ENCODE measurements at places on chromosomes 2 and 18.

GRCh38 chr2:68108120-68108519, 45.3 kb upstream of the C1D start:
- DNase-seq, result no peak

- no peak for DNase-seq
These were observed 334.6 kb upstream of the VRK2 start for GRCh38 chr2:57711991-57712390.

GRCh38 chr2:38654528-38655381, 11.2 kb upstream of the GALM start:
- no peak for DNase-seq

- DNase-seq, result no peak
These were observed 47.2 kb upstream of the DTNB start for GRCh38 chr2:25720575-25720974.

DNA sequence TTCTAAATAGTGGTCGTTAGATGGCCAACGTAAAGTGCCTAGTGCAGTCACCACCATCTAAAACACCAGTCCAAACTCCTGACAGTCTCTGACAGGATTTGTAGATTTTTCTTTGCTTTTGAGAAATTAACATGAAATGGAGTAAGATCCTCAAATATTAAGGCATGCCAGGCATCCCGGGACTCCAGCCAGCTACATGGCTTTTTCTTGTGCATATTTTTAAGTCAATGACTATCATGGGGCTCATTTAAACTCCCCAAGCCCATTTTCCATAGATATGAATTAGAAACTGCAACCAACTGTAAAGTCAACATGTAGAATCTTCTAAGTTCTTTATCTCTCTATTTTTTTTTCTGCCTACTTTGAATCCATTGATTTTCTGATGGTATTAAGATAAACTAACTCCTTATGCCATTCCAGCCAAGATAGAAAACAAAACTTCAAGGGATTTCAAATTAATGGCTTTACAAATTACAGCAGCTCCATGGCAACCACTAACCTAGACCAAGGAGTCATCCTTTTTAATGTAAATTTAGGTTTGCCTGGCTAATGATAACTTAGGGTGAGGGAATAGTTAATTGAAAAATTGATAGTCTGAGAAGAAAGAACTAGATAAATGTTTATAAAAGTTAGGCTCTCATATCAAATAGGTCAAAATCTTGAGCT, 764.1 kb upstream of the NXPH2 start:
- no peak for DNase-seq

DNA sequence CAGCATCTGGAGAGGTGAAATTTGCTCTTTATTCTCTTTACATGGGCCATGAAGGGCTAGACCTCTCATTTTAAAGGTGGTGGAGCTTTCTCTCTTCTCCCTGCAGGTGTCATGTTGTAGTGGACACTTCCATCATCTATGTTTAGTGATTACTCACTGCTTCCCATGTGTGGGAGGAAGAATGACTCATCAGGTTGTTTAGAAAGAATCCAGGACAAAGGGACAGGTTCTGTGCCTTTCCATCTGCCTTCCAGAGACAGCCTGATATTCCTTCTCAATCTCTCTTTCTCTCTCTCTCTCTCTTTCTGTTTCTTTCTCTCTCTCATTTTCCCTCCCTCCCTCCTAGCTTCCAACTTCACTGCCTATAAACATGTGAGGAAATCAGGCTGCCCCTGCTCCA, 38.7 kb downstream of the SCG2 start:
- peak; percentile 66 for DNase-seq

DNA sequence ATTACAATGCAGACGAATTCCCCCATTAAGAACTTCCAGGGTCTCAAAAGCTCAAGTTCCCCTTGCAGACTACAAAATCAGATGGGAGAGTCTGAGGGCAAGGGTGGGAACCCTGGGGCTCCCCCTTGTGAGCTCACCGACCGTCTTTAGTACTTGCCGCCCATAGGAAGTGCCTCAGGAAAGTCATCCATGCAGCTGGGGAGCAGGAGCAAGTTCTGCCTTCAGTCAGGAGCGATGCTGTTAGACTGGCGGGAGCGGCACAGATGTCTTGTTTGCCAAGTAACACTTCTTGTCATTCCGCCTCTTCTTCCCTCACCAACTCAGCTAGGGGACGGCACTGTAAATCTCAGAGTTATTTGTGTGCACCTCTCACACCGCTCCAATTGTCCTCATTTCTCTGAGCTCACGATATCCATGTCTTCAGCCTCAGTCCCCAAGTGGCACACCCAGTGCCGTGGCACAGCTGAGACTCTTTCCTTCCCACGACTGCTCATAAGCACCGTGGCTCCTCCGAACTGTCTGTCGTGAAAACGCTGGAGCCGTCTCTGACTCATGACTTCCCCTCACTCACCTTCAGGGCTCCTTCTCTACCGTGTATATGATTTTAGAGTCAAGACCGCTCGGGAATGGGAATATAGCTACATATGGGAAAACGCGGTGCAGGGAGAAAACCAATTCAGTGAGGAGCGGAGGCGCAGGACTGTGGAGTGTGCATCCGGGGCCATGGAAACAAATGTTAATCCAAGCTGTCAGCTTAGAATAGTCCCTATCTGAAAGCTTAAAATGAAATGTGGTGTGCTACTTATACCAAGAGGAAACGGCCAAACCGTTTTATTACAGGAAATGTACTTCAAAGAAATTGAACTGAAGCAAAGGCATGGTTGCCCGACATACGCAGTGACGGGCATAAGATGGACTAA, 34.0 kb downstream of the UXS1 start:
- no peak for DNase-seq

DNA sequence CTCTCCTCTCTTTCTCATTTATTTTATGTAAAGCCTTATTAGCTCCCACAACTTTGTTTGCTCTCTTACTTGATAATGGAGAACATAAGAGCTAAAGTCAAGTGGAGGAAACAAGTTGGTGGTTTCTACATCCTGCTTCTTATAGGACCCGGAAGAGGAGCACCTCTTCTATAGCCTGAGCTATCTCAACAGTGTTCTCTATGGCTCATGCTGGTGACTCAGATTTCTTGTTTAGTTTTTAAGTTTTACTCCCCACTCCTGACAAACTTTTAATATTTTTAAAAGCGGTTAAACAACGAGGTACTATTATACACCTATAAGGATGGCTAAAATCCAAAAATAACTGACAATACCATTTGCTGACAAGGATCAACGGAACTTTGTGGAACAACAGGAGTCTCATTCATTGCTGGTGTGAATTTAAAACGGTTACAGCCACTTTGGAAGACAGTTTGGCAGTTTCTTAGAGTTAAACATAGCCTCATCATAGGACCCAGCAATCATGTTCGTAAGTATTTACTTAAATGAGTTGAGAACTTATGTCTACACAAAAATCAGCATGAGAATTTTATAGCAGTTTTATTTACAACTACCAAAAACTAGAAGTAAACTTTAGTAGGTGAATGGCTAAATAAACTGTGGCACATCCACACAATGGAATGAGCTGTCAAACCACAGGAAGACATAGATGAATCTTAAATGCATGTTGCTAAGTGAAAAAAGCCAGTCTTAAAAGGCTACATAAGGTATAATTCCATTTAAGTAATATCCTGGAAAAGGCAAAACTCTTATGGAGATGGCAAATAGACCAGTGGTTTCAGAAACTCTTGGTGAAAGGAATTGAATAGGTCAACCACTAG, 12.7 kb upstream of the CDC42EP3 start:
- no peak for DNase-seq
